ENCODE measurements at places on chromosomes 1 and 21.

- no peak for DNase-seq
Measured at GRCh38 chr1:206742719-206743383, 27.7 kb upstream of the IL19 start.

DNA sequence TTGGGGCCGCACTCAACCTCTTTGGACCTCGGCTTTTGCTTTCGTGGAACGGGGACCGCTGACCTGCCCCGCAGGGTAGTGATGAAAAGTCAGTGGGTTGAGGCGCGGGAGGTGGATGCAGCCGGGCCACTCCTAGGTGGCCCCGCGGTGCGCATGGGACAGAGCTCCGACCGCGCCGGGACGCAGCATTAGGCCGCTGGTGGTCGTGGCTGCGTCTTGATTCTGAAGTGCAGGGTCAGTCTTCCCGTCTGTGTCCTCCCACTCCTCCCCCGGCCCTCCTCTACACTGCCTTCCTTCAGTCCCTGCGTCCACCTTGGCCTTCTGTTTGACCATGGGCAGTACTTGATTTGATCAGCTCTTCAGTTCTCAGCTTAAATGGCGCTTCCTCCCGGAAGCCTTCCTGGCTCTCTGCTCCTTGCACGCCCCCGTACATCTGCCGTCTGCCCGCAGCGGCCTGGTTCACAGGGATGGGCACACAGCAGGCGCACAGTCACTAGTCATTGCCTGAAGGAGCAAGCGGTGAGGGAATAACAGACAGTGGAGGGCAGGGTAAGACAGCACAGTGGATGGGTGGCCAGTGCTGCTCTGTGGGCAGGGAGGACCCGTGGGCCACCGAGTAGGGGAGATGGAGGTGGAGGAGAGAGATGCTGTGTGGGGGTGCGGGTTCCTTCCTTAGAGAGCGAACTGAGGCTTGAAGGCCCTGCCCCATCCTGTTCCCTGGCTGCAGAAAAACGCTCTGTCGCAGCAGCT, 633 bp downstream of the THEMIS2 start:
- no peak for DNase-seq

GRCh38 chr1:218156595-218156994, 128.5 kb upstream of the RRP15 start:
- DNase-seq = no peak

DNA sequence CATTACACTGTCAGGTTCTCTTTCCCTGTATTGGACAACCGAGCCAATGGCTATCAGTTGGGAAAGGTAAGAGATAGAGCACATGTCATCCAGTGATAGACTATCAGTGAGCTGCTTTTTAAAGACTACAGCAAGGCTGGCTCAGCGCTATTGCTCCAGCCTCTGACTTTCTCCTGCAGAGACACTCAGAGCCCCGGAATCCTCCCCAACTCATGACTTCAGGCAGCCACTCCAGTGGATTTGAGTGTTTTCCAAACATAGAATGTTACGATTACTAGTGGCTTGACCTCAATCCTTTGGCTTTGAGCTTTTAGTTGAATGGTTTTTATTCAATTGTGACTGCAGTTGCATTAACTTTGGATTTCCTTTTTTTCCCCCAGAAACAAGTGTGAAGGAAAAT, 331.9 kb downstream of the DISC1 start:
- DNase-seq = no peak

DNA sequence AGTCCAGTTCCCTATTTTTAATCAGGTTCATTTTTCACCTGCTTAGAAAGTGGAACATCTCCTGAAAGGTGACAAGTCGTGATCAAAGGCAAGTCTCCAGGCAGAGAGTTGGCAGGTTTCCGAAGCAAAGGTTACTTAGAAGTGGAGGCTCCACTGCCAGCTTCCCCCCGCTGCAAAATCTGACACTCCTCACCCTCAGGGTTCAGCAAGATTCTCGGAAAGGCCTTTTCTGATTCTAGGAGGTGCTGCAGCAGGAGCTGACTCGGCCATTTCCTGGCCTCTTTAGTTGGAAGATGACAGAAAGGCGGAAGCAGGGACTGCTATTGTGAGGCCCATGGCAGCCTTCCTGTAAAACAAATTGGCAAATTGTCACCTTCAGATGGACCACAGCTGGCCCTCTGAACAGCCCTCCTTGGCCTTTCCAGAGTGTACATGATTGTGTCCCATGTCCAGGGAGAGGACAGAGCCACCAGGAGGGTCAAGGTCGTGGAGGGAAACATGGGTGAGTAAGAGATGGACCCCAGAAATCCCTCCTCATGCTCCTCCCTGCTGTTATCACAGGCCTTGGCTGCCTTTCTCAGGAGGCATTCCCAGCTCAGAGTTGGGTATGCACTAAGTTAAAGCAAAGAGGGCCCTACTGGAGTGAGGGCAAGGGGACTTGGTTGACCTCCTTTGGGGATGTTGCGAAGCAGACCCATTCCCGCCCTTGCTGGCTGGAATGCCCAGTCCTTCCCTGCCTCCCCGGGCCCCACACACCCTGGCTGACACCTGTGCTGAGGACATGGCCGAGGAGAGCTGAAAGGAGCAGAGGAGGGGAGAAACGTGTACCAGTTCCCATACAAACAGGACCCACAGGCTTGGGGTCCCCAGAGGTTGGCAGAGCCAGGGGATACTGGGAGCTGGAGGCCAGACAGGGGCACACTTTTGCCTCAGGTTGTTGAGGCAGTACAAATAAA, 115.5 kb upstream of the IRF2BP2 start:
- DNase-seq = no peak

GRCh38 chr1:33918368-33918767, 54.5 kb downstream of the HMGB4 start:
- no peak for DNase-seq

GRCh38 chr1:211735208-211736170, 60.1 kb upstream of the NEK2 start:
- DNase-seq = no peak

DNA sequence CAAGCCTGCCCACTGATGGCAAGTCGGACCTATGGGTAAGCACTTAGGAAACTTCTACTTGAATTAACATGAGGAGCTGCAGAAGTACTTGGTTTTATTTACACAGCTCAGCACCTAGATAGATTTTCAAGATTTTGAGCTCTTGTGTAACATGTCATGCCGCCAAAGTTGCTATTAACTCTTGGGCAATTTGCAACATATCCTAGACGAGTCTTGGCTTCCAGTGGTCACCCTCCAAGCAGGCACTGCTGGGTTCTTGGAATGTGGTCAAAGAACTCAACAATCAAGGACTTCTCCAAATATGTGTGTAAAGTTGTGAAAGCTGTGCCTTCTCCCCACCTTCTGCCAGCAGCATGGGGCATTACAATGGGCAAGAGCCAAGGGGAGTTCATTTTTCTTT, 17.8 kb upstream of the GUCA2B start:
- DNase-seq = no peak

GRCh38 chr1:109392788-109393616, 4.7 kb downstream of the SORT1 start:
- DNase-seq = no peak

GRCh38 chr1:94039514-94039870, 81.5 kb downstream of the ABCA4 start:
- DNase-seq = peak; percentile 23

GRCh38 chr1:183609759-183610452, 19.6 kb upstream of the NCF2 start:
- DNase-seq = no peak

GRCh38 chr1:183780757-183781156, 24.2 kb upstream of the RGL1 start:
- no peak for DNase-seq

- DNase-seq = peak; percentile 67
Measured at GRCh38 chr21:38355992-38356781, 99.4 kb downstream of the KCNJ15 start.

- no peak for DNase-seq
Measured at GRCh38 chr1:150092180-150092791, 24.7 kb downstream of the VPS45 start.

DNA sequence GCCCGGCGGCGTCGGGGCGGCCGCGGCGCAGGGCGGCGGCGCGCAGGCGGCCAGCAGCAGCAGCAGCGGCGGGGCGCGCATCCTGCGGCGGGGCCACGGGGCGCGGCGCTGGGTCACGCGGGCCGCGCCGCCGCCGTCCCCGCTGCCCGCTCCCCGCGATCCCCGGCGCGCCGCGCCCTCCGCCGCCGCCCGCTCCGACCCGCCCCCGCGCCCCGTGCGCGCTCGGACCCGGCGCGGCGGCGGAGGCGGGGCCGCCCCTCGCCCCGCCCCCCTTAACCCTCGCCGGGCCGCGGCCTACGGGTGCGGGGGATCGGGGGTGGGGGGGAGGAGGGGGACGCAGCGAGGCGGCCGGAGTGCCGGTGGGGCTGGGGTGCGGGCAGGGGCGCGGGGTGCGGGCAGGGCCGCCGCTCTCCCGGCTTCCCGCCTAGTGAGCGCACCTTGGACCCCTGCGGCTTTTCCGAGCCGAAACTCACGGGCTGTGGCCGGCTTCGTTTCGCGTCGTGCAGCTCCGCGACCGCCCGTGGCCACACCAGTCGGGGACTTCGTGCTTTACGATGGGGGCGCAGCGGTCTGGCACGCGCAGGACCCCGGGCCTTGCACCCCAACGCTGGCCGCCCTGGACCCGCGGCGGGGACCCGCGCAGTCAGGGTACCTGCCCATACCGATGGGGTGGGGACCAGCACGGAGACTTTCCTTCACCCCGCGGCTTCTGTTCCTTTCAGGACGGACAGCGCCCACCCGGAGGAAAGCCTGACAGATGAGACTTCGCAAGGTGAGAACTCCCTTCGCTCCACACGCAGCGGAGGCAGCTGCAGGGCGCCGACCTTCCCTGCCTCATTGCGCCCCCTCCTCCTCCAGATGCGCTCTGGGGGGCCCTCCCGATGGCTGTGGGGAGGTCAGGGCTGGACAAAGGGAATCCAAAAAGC, at the start of gene FNDC10:
Gene FNDC10 (minus strand): TSS at position 201 of the 926 bp plus-strand sequence. CDS start 120 bp downstream, at position 81.
- no peak for DNase-seq

DNA sequence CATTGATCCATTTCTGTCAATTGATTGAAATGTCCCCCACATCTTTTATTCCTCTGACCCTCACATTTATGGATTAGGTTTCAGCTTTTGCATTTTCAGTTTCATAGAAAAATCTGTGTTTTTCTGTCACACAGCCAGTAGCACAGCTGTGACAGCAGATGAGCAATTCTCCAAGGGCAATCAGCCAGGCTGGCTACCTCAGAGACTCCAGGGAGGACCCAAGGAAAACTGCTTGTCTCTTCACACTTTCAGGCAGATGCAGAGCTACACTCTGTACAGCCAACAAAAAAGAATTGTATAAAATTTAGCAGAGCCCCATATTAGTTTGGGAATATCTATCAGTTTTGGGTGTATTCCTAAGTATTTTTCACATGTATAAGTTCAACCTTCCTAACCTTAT, 257.2 kb downstream of the LRRC7 start:
- no peak for DNase-seq

DNA sequence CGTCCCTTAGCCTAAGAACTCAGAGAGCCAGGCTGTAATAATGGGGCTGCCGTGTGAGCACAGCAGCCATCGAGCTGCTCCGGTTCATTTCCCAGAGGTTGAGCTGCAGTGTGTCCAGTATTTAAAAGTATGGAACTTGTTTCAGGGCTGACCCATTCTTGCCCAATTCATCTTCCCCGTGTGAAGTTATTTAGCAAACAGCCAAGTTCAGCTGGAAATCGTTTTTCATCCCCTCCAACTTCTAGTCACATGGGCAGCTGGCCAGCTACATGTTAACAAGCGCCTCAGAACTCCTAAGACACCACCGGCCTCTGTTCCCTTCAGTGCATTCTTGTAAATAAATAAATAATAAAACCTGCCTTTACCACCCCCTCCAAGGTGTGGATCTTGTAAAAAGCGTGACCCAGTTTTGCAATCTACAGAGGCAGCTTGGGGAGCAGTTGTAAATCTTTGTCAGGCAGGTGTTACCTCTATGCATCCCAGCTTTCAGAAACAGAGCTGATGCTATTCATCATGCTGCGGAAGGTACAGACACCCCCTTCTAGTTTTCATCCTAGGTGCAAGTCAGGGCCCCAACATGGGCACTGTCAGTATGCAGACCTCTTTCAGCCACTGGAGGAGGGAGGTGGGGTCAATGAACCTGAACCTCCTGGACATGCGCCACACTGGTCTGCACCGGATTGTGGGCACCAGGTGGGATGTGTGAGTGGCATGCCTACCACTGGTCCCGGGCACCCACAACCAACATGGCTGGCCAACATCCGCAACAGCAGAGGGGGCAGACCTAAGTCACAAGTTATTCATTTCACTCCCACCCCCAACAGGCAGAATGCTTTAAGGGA, 18.7 kb upstream of the KNCN start:
- DNase-seq = no peak

DNA sequence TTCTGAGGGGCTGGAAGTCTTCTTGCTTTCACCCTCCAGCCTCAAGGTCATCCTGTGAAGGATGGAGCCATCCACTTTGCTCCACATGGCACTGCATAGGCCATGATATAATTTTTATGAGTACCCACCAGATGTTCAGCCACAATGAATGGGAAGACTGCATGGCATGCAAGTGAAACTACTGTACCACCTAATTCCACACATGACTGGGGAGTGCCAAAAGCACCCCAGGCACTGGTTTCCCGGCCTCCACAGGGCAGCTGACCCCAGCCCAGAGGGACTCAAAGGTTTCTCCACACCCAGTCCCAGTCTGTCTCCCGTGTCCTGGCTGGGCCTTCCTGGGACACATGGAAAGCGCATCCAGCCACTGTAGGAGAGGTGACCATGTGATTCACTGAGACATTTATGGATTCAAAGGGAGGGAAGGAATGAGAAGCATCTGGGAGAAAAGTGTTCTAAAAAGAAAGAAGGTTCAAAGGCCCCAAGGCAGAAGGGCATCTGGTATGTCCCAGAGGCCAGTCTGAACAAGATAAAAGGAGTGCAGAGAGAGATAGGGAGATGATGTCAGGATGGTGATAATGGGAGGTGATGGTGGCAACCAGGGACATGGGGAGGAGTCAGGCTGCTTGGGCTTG, 12.1 kb downstream of the RHOU start:
- DNase-seq = no peak

GRCh38 chr1:22953740-22954141, 18.9 kb downstream of the LACTBL1 start:
- DNase-seq = no peak

DNA sequence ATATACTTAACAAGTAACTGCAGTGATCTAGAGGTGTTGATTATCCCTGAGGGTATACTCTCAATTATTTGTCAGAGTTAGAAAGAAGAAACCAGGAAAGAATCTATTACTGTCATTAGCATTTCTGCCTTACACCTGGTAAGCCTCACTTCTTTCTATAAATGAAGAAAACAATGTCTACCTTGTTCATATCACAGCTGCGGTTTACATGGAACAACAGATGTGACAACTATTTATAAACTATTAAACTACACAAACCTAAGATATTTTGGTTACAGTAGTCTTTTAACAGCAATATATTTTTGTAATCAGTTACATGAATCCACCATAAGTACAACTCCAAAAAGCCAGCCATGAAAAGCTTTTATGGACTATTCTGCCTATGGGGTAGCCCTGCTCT, 40.7 kb downstream of the GON4L start:
- DNase-seq = no peak

GRCh38 chr1:41735631-41736260, 183.0 kb downstream of the HIVEP3 start:
- DNase-seq = no peak

GRCh38 chr1:150863724-150864123, 12.7 kb downstream of the ARNT start:
- no peak for DNase-seq

Measured in stimulated activated CD4-positive, alpha-beta T cell treated with anti-CD3 and anti-CD28 coated beads, Interleukin-1b, Interleukin-23, amount 100 ng/mL, for 1 hour (primary cell).